ENCODE measurements at places on chromosomes 5 and 9. TPM values are rescaled to one million over a fixed set of nuclear protein-coding genes. Genes with fewer than 3 reads are reported as not detected.

GRCh38 chr5:173953528-173954090 lies 35.4 kb upstream of the C5orf47 start:
- no peak overlapping the region for H3K27ac ChIP-seq
- no peaks in the 10 kb centered on the region for H3K4me1 ChIP-seq
- H3K27me3 ChIP-seq: no peaks in the 10 kb centered on the region

DNA sequence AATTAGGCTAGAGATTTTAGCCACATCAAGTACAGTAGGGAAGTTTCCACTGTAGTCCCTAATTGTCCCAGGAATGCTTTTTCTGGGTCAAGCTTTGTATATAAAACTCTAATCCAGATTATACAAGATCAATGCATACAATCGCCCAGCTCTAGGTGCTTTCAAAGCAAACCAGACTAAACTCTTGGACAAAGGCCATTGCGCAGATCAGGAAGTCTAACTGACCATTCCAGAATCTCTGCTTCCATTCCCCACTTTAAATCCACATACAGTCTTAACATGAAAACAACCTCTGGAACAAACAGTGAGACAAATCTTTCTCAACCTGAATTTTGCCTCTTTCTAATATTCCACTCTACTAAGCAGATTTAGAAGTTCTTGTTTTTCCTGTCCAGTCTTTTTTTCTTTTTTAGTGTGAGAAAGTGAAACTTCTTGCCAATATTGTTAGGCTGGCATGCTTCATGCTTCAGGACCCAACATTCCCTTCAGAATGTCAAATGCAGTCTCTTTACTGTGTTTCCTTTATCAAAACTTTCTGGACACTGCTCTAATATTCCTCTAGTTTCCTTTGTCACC lies 76.1 kb downstream of the ITGA1 start:
- H3K27me3 ChIP-seq: no peaks in the 10 kb centered on the region
- no peak overlapping the region for H3K4me3 ChIP-seq
- H3K4me1 ChIP-seq: no peaks in the 10 kb centered on the region
- H3K36me3 ChIP-seq: no peaks in the 10 kb centered on the region
- H3K27ac ChIP-seq: no peak overlapping the region

DNA sequence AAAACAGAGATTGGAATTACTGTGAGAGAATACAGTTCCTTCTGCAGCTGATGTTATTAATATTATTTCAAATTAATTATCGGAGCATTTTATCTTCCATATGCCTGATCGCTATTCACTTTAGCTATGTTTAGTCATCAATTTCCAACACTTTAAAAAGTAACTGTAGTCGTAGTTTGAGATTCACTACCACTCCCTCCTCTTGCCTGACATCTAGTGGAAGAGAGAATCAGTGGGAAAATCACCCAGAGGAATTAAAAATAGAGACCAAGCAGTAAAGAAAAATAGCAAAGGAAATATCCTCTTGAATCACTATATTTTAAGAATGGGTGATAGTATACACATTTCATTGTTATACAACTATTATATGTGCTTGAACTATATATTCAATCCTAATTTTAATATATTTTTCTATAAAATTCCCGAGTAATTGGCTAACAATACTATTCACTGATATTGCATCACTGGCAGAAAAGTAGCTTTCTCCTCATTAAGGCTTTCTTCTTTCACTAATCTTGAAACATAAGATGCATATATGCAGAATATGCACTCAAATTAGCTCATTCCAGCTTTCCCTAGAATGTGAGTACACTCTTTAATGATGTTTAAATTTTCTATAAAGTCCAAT lies 708.7 kb downstream of the CDH9 start:
- no peak overlapping the region for H3K4me3 ChIP-seq
- H3K36me3 ChIP-seq: no peaks in the 10 kb centered on the region
- H3K4me1 ChIP-seq: peaks cover 6% of the 10 kb centered on the region
- H3K27ac ChIP-seq: no peak overlapping the region
- peak; percentile 45 for DNase-seq
- no peaks in the 10 kb centered on the region for H3K27me3 ChIP-seq

The WHRN gene
- total RNA-seq: 8.9 TPM

DNA sequence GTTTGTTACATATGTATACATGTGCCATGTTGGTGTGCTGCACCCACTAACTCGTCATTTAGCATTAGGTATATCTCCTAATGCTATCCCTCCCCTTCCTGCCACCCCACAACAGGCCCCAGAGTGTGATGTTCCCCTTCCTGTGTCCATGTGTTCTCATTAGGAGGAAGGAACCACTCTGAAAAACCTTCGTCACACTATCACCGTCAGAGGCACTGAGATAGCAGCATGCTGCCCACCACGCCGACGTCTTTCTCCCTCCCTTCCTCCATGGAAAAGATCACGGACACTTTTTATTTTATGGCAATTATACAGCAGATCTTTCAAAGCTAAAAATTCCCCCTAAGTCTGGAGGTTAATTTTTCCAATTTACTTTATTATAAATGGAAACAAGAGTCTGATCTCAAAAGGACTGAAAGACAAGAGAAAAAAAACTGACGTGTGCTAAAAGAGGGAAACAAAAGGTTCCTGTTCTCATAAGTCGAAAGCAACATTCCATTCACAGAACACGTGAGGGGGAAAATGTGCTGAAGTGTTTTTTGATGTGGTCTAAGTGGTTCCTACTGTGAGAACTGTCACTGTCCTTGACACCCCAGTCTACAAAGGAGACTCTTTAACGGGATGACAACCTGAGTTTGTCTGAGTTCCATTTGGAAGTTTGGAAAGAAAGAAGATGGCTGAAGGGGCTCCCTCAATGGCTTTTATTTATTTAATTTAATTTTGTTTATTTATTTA lies 339.7 kb upstream of the IRX2 start:
- H3K27me3 ChIP-seq: no peaks in the 10 kb centered on the region
- no peaks in the 10 kb centered on the region for H3K4me1 ChIP-seq
- DNase-seq: no peak
- no peaks in the 10 kb centered on the region for H3K36me3 ChIP-seq
- H3K4me3 ChIP-seq: no peak overlapping the region

- no peaks in the 10 kb centered on the region for H3K27me3 ChIP-seq
- H3K4me3 ChIP-seq: no peak overlapping the region
- no peaks in the 10 kb centered on the region for H3K4me1 ChIP-seq
- H3K27ac ChIP-seq: no peak overlapping the region
- H3K36me3 ChIP-seq: no peaks in the 10 kb centered on the region
Observed at GRCh38 chr5:94705427-94705826, 87.0 kb downstream of the SLF1 start.

DNA sequence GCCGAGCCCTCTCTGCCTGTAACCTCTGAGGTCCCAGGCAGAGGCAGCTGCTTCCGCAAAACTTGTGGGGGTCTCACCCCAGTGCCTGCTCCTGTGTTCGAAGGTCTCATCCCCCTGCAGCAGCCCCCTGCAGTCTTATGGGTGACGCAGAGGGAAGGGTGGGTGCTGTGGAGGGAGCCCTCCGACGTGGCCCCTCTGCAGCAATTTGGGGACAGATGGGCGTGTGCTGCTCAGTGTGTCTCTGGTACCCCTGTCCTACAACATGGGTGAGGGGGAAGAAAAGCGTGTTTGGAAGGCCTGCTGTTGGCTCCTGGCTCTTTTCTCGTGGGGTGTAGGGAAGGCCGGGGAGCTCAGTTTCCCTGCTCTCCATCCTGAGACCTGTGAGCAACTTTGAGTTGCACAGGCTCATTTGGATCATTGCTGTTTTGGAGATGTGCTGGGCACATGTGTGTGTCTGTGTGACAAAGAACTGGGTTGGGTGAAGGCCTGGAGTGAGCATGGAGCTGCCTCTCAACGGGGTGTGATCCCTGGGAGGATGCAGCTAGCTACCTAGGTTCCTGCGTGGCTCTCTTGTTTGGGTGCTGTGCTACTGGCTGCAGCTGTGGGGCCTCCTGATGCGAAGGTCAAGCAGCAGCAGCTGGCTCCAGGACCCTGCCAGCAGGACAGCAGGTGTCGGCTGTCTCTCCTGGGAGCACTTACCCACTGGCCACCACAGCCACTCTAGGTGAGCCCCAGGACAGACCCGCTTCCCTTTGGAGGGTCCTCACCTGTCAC lies 179.6 kb upstream of the PITX1 start:
- H3K27me3 ChIP-seq: no peaks in the 10 kb centered on the region
- H3K4me3 ChIP-seq: no peak overlapping the region
- H3K4me1 ChIP-seq: peaks cover 9% of the 10 kb centered on the region

- DNase-seq: peak; percentile 95
- H3K27me3 ChIP-seq: no peaks in the 10 kb centered on the region
- no peaks in the 10 kb centered on the region for H3K36me3 ChIP-seq
- peaks cover 32% of the 10 kb centered on the region for H3K4me1 ChIP-seq
Observed at GRCh38 chr9:92970467-92970923, 23.2 kb downstream of the FGD3 start.

GRCh38 chr5:1343931-1344901 lies 683 bp downstream of the CLPTM1L start:
- H3K4me1 ChIP-seq: peaks cover 11% of the 10 kb centered on the region
- H3K36me3 ChIP-seq: peaks cover 14% of the 10 kb centered on the region
- no peak overlapping the region for H3K27ac ChIP-seq
- peak; percentile 22 for DNase-seq
- no peaks in the 10 kb centered on the region for H3K27me3 ChIP-seq
- peak overlapping the region; percentile 85 for H3K4me3 ChIP-seq

GRCh38 chr5:14256756-14257393 lies 113.7 kb downstream of the TRIO start:
- no peak overlapping the region for H3K4me3 ChIP-seq
- H3K27ac ChIP-seq: peak overlapping the region; percentile 14
- no peaks in the 10 kb centered on the region for H3K27me3 ChIP-seq

Measured in GM23338 (cell line).